AG08395 (cell line): ENCODE measurements at places on chromosomes 5 and 9.

DNA sequence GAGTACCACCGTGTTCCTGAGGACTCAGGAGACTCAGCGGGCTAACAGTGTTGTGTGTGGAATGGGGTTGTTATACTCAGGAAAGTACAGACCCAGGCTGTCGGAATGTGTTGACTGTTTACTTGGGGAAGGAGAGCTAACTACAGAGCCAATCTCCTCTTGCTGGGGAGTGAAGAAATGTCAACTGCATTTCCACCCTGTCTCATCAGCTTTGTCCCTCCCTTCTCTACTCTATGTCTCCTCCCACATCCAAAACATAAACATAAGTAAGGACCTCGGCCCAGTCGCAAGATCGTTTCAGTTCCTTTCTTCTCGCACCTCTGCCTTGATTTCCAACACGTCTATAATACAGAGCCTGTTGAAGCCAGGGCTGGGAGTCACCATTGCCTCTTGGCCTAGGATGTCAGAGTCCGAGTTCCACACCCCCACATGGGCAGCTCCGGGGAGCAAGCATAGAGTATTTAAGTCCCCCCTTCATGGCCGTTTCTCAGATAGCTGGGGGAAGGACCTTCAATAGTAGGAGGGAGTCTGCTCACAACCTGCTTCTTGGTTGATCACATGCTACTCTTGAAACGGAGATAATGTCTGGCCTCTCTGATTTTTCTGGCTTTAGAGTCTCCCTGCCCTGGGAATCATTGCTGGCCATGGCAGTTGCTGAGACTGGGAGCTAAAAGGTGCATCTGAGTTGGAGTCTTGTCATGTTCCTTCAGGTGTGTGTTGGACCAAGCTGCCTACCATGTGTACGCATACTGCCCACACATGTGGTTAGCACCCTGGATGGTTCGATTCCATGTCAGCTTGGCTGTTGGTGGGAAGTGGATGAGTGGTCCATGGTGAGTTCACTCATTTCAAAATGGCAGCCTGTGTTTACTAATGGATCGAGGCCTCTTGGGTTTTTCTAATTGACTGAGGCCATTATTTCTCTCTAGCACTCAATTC is 147.3 kb downstream of the MTX3 start:
- DNase-seq = no peak

DNA sequence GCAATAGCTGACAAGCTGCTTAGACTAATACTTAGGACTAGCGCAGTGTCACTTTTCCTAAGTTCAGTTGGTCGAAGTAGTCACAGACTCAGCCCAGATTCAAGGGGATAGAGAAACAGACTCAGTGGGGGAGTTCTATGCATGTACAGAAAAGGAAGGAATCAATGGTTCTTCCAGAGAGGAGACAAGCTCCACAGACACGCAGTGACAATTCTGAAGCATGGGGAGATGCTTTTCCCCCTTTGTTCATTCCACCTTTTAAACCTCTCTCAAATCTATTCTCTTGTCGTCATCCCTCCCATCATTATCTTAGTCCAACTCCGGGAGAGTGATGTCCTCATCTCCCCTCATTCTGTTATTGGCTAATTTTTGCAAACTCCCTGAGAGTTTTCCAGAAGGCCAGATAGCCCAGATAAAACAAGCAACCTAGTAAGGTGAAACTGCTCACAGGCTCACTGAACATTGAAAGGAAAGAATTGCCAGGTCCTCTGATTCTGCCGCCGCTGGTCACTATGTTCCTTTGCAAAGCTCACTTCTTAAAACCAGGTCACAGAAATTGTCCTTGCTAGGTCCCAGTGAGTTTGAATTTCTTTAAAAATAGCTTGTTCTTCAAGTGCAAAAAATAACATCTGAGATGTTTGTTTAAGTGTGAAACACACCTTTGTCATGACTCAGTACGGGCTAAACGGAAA is 13.4 kb upstream of the STRBP start:
- DNase-seq = no peak

- DNase-seq = peak; percentile 18
Measured at GRCh38 chr5:97224112-97224750, 41.2 kb upstream of the RIOK2 start.

DNA sequence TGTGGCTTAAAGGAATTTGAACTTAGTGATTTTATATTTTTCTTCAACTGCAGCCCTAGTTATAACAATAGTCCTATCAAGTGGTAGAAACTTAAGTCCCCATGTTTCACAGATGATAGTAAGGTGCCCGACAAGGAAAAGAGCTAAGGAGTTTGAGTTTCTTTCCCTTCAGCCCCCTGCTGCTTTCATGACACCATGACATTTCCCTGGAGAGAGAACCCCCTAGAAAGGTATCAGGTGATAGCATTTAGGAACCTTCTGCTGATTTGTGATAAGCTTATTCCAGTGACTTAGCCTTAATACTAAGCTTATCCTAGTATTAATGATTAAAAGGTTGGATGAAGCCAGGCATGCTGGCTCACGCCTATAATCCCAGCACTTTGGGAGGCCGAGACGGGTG is 623.8 kb upstream of the TYRP1 start:
- no peak for DNase-seq

GRCh38 chr9:93467062-93467416 is 13.7 kb upstream of the FAM120AOS start:
- DNase-seq = no peak

- no peak for DNase-seq
Measured at GRCh38 chr9:94800424-94801117, 74.1 kb downstream of the AOPEP start.

- DNase-seq = no peak
Measured at GRCh38 chr5:180375291-180375690, 22.2 kb upstream of the GFPT2 start.

DNA sequence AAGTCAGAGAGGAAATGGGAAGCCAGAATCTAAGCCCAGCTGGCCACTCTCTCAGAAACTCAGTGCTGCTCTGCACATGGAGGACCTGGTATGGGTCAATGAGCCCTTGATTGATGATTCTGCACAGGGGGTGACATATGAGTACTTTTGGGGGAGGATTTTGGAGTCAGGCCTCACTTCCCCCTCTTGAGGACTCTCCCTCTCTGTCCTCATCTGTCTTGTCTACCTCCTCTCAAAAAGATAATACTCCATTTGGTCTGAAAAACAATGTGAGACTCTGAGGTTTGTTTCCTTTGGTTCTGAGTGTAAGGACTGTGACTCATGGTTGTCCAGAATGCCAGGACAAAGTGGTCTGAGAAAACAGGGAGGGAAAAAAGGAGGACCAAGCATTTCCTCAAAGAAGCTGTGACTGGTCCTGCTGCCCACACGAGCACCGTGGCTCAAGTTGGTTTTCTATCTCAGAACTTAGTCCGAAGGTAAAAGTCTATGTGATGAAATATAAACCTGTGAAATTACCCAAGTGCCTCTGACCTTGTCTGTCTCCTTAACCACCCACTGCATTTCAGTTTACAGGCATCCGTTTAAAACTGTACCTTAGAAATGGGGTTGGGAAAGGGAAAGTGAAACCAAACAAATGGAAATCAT is 11.1 kb downstream of the TTC39B start:
- peak; percentile 78 for DNase-seq

DNA sequence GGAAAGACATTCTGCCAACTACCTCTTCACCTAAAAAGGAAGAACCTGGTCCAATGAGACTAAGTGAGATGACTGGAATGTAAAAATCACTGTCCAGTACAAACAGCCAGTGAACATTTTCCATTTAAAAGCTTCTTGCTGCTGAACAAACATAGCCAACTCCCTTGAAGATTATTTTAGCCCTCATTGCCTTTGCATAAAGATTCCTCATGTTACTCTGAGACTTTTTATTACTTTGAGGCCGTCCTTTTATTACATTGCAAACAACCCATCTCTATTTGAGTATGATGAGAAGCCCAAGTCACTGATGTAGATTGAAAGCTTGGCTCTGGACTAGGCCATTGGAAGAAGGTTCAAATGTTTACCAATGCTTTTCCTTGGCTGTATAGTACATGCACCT is 649.8 kb downstream of the CETN3 start:
- no peak for DNase-seq

DNA sequence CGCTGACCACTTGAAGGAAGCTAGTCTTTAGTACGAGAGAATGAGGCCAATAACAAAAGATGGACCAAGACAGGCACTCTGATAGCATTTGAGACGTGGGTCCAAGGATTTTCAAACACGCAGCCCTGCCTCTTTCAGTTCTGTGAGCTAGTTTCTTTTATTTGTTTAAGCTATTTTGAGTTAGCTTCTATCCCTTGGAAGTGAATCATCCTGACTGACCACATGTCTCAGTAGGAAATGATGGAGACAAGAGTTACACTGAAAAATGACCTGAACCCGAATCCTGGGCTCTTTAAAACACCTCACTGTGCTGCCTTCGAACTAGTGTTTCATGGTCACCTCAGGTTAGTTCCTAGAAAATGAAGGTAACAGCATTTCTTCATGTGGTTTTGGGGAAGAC is 9.9 kb downstream of the TEK start:
- DNase-seq = peak; percentile 14

DNA sequence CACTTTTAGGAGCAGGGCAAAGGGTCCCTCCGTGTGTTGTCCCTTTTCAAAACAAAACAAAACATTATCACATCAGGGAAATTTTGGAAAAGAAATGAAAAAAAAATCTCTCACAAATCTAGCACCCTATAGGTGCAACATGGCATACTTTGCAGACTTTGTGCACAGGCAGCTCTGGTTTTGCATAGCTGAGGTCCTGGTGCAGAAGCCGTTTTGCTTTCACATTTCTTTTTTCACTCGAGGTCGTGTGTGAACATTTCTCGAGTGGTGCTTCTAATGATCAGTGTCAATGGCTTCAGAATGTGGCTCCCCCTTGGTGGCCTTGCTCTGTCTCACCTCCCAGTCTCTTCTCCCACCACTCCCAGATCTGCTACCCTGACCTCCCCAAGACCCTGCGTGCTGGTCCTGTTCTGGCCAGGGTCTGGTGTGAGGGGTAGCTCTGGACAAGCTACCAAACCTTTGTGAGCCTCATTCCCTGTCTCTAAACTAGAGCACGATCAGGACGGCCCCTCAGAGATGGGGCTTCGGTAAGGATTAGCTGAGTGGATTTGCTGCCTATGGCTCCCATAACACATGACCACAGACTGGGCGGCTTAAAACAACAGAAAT is 258.0 kb downstream of the NSG2 start:
- no peak for DNase-seq

- no peak for DNase-seq
Measured at GRCh38 chr5:132295505-132296411, 1.6 kb downstream of the SLC22A4 start.

DNA sequence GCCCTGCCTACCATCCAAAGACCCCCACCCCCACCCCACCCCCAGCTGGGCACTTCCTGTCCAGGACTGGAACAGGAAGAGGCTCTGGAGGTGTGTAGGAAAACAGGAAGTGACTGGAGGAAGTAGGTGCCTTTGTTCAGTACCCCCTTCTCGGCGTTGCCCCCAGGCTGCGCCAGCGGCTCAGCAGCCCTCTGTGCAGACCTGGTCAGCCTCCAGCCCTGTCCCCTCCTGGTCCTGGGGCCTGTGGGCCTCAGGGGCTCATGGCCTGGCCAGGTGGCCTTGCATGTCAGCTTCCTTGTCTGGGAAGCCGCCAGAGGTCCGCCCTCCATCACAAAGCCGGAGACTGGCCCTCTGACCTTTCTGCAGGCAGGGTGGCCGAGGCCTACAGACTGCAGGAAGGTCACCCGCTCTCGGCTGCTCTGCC is 26.0 kb downstream of the FLT4 start:
- DNase-seq = no peak

DNA sequence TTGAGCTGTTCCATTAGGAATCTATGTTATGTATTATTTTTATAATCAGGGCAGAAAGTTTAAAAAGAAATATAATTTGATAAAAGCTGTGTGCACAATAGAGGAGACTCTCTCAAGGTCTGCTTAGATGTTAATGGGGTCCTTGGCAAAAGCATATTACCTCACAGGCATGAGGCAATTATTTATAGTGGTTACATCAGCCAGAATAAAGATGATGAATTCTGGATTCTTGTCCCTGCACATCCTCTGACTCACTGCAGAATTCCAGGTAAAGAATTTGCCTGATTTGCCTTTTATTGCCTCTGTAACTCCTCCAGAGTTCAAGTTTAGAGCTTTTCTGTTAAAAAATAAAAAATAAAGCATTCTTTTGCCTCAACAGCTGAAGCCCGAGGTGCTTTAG is 253.6 kb downstream of the MAST4 start:
- DNase-seq = no peak

DNA sequence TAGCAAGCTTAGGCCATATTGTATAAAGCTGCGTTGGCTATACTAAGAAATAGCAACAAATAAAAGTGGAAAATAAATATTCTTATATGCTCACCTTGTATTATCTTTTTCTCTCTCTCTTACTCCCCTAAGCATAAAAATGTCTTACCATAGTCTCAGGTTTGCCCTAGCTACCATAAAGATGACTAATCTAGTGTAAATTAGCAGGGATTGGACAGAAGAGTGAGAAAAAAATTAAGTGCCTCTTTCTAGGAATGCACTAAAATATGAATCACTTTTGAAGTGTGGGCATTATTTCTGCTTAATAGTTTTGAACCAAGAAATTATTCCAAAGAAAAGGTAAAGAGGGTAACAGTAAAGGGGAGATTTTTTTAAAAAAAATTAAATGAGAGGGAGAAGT is 201.3 kb downstream of the HINT1 start:
- no peak for DNase-seq

DNA sequence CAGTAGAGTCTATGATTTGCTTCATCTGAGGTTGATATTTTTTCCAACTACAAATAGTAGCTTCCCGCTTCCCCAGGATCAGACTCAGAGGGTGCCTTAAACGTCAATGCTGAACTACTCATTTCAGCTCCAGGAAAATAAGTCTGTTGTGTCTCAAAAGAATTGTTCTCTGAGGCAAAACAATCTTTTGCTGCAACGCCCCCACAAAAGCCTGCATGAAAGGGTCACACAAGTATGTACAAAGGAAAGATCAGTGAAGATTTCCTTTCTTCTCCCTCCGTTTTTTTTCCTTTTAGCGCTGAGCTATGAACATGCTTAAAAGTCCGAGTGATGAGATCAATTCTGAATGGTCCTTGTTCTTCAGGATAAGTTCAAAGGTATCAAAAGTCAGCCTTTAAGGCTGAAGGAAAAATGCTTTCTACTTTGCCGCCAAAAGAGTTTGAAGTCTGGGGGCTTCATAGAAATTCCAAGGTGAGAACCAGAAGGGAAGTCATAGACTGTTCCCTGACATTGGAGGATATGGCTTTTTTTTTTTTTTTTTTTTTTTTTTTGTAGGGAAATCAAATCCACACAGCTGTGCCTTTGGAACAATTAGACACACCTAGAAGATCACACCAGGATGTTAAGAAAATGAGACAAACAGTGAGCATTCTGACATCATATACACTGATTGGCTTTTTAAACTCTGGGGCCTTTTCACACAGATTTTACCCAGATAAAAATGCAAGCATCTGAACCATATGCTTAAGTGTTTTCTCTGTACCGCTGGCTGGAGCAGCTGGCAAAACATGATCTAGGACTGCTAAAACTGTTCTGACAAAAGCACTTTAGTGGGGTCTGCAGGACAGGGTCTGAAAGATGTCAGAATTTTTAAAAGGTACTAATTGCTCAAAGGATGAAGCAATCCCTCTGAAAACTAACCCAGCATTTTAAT is 329.3 kb downstream of the ENC1 start:
- no peak for DNase-seq

- DNase-seq = peak; percentile 4
Measured at GRCh38 chr5:69364414-69364813, 4.9 kb downstream of the AK6 start.

- no peak for DNase-seq
Measured at GRCh38 chr5:131993676-131994075, 17.8 kb downstream of the ACSL6 start.

- DNase-seq = peak; percentile 28
Measured at GRCh38 chr9:110619831-110620230, 40.3 kb upstream of the SVEP1 start.

- peak; percentile 49 for DNase-seq
Measured at GRCh38 chr5:137888863-137889759, at the start of gene PKD2L2. TSS of gene PKD2L2 (plus strand) at chr5:137889457. CDS start at chr5:137889492, 35 bp downstream.

- DNase-seq = peak; percentile 22
Measured at GRCh38 chr5:1208743-1209488, 7.5 kb downstream of the SLC6A19 start.
